ENCODE measurements at places on chromosomes 2 and 18. TPM values are rescaled to one million over a fixed set of nuclear protein-coding genes. Genes with fewer than 3 reads are reported as not detected.

- H3K36me3 ChIP-seq = no peaks in the 10 kb centered on the region
- no peak for DNase-seq
- no peaks in the 10 kb centered on the region for H3K4me1 ChIP-seq
- H3K4me3 ChIP-seq = no peak overlapping the region
Observed at GRCh38 chr2:15649561-15650255, 58.0 kb downstream of the DDX1 start.

DNA sequence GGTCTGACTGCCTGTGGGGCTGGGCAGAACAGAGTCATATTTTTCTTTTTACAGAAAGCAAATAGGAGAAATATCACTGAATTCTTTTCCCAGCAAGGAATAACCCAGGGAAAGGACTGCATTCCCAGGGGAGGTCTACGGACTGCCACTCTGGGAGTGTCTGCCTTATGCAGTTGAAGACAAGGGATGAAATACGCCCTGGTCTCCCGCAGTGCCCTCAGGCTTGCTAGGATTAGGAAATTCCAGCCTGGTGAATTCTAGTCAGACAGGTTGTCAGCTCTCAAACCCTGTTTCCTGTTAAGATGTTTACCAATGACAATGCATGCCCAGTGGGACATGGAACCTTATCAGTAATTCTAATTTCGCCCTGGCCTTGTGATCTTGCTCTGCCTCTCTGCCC, 30.3 kb upstream of the PDK1 start:
- H3K27ac ChIP-seq = no peak overlapping the region
- no peaks in the 10 kb centered on the region for H3K27me3 ChIP-seq
- no peaks in the 10 kb centered on the region for H3K36me3 ChIP-seq
- H3K4me3 ChIP-seq = no peak overlapping the region
- no peak for DNase-seq

- H3K27me3 ChIP-seq = no peaks in the 10 kb centered on the region
- DNase-seq = no peak
- no peak overlapping the region for H3K4me3 ChIP-seq
- H3K27ac ChIP-seq = no peak overlapping the region
- H3K4me1 ChIP-seq = no peaks in the 10 kb centered on the region
Observed at GRCh38 chr2:207203056-207203455, 37.3 kb upstream of the KLF7 start.

GRCh38 chr2:1731963-1732768, 12.1 kb downstream of the PXDN start:
- peak overlapping the region; percentile 87 for H3K27ac ChIP-seq
- peaks cover 12% of the 10 kb centered on the region for H3K4me1 ChIP-seq
- no peaks in the 10 kb centered on the region for H3K36me3 ChIP-seq
- no peak overlapping the region for H3K4me3 ChIP-seq
- no peak for DNase-seq

DNA sequence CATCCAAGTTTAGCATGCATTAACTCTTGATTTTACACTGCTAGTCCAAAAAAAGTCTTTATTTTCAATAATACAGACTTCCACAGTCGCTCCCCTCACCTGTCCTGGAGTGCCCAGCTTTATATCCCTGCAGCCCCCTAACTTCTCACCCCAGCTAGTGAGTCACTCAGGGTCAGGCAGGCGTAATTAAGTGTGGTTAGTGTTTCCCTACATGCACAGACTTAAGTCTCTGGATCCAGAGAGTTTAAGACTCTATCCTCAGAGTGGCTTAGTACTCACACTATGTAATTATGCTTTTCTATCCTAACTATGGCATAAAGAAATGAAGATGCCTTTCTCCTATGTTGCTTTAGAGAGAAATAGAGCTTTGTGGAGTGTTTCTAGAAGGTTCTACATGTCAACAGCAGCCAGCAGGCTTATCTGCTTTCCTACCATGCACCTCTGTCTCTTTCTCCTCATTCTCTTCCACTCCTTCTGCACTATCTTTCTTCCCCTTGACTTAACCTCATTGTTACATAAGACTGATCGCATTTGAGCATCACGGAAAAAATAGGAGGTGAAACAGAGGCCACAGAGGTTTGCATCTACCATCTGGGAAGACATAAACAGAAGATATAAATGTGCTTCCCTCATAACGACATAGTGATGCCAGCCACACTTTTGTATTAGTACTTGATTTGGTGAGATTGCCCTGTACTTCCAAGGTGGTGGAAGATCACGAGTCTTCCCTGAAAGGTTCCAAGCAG, 34.4 kb upstream of the PMAIP1 start:
- no peaks in the 10 kb centered on the region for H3K27me3 ChIP-seq
- no peak overlapping the region for H3K4me3 ChIP-seq
- no peak for DNase-seq
- H3K36me3 ChIP-seq = no peaks in the 10 kb centered on the region
- H3K27ac ChIP-seq = no peak overlapping the region
- no peaks in the 10 kb centered on the region for H3K4me1 ChIP-seq

DNA sequence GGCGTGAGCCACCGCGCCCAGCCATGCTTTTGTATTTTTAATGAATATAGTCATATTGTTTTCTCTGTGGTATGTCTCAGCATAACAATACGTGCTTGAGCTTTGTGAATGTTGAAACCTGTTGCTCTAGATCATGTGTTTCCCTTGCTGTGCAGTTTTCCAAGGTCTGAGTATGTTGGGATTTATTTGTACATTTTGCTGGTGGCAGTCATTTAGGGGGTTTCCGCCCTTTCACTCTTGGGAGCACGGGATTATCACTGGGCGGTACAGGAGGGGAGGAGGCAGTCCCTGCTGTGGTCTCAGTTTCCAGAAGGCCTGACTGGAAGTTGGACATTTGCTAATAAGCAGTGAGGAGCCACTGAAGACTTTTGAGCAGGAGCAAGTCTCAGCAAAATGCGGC, 24.9 kb upstream of the CATIP start:
- peak overlapping the region; percentile 47 for H3K27ac ChIP-seq
- no peaks in the 10 kb centered on the region for H3K4me1 ChIP-seq
- no peak overlapping the region for H3K4me3 ChIP-seq

DNA sequence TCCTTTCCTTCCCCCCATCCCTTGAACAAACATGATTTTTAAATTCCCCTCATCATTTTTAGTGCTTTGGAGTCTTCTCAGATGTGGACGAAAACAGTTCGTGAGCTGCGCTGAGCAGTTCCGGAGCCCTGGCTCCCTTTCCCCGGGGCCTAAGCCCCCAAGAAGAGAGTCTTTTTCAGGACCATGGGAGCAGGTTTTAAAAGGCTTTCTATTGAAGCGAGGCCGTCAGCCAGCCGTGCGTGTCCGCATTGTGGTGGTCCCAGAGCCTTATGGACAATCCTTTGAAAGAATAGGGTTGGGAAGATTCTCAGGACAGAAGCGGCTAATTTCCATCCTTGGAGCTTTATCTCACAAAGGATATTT, 290.7 kb downstream of the SOX11 start:
- H3K27ac ChIP-seq = no peak overlapping the region
- H3K4me3 ChIP-seq = no peak overlapping the region
- no peak for DNase-seq
- H3K27me3 ChIP-seq = no peaks in the 10 kb centered on the region

DNA sequence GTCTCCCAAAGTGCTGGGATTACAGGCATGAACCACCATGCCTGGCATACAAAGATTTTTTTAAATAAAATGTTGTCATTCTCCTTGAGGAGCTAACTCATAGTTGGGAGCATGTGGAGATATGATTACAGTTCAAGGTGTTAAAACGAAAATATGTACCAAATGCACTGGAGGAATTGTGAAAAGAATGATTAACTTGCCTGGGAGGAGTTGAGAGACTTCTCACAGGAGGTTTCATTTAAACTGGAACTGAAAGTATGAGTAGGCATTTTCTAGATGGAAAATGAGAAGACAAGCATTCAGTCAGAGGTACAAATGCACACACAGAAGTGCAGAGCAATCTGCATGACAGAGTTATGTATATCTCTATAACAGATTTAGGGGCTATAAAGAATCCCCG, 126.6 kb upstream of the PDE1A start:
- no peak overlapping the region for H3K27ac ChIP-seq
- no peaks in the 10 kb centered on the region for H3K4me1 ChIP-seq
- no peak for DNase-seq
- no peaks in the 10 kb centered on the region for H3K27me3 ChIP-seq

- H3K27ac ChIP-seq = no peak overlapping the region
- H3K36me3 ChIP-seq = no peaks in the 10 kb centered on the region
- H3K4me1 ChIP-seq = peaks cover 14% of the 10 kb centered on the region
- no peaks in the 10 kb centered on the region for H3K27me3 ChIP-seq
- no peak for DNase-seq
Observed at GRCh38 chr2:219524817-219525216, 10.5 kb downstream of the ASIC4 start.

GRCh38 chr2:96970910-96971309, 15.5 kb downstream of the FAM178B start:
- H3K27me3 ChIP-seq = no peaks in the 10 kb centered on the region
- H3K4me1 ChIP-seq = no peaks in the 10 kb centered on the region
- H3K36me3 ChIP-seq = no peaks in the 10 kb centered on the region
- H3K27ac ChIP-seq = no peak overlapping the region
- H3K4me3 ChIP-seq = no peak overlapping the region

DNA sequence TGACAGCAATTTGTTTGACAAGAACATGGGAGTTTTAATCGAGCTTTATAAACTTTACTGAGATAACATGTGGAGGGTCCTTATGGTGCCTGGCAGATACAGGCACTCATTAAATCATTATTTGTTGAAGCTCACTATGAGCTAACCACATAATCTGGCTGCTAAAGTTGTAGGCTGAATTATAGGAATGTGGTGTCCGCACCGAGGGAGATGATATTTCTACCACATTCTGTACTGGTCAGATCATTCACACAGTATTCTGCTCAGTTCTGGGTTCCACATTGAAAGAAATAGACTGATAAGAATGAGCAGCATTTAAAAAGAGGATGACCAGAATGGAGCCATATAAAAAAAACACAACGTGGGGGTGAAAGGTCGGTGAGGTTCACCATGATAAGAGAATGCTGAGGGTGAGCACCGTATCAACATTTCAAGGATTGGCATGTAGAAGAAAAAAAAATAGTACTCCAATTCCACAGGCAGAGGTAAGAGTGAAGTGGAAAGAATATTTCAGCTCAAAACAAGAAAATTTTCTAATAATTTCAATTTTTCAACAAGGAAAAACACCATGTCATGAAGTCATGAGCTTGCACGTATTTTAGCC, 54.4 kb downstream of the TMEFF2 start:
- no peak for DNase-seq
- no peak overlapping the region for H3K27ac ChIP-seq
- no peaks in the 10 kb centered on the region for H3K36me3 ChIP-seq

- peaks cover 7% of the 10 kb centered on the region for H3K4me1 ChIP-seq
- no peaks in the 10 kb centered on the region for H3K36me3 ChIP-seq
- H3K27ac ChIP-seq = peak overlapping the region; percentile 77
- no peaks in the 10 kb centered on the region for H3K27me3 ChIP-seq
- no peak overlapping the region for H3K4me3 ChIP-seq
Observed at GRCh38 chr2:216711348-216711747, 16.0 kb upstream of the IGFBP5 start.

DNA sequence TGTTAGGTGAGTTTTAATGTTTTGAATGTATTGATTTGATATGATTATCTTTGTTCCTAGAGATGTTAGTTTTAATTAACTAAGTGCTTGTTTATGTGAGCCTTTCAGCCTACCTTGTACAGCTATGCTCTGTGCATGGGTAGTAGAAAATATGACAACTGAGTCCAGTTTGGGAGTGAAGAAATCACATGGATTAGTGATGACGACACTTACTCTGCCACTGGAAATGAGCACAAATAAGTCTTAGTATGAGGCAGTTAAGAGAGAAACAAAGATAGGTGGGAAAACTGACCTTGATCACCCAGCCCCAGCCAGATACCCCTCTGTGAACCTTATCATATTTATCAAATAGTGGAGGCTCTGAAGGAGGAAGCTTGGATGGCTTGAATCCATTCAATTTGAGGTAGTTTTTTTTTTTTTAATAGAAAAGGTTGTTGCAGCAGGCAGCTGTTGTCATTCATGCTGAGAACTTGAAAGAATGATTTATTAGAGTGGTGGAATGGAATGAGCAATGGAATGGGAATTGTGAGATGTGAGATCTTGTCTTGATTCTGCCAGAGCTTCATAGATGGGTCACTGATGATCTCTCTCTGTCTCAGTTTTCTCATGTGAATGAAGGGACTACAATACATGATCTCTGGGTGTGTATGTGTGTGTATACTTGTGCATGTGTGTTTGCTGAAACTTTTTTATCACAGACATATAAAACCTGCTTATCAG, 96.4 kb downstream of the MAP3K20 start:
- H3K36me3 ChIP-seq = no peaks in the 10 kb centered on the region
- H3K27me3 ChIP-seq = no peaks in the 10 kb centered on the region
- H3K4me1 ChIP-seq = no peaks in the 10 kb centered on the region

- no peaks in the 10 kb centered on the region for H3K4me1 ChIP-seq
- H3K4me3 ChIP-seq = no peak overlapping the region
- H3K36me3 ChIP-seq = no peaks in the 10 kb centered on the region
- no peaks in the 10 kb centered on the region for H3K27me3 ChIP-seq
- H3K27ac ChIP-seq = no peak overlapping the region
Observed at GRCh38 chr2:156540706-156541105, 104.5 kb downstream of the GPD2 start.

DNA sequence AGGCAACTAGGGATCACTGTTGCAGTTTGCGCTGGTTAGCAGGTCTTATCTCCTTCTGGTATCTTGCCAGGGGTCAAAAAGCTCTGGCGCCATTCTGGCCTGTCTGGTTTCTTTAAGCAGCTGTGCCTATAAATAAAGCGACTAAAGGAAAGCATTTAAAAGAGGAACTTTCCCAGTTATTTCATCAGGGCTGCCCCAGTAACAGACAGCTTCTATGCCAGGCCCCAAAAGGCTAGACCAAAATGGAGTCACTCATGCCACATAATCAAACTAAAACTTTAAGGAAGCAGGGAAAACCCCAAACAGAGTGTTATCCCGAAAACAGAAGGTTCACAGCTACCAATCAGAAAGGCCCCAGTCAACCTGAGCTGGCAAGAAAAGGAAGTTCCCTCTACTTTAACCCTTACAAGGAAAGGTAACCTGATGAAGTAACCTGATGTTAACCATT, 41.2 kb upstream of the HNRNPA3 start:
- no peaks in the 10 kb centered on the region for H3K27me3 ChIP-seq
- H3K36me3 ChIP-seq = no peaks in the 10 kb centered on the region
- peaks cover 16% of the 10 kb centered on the region for H3K4me1 ChIP-seq
- DNase-seq = no peak
- H3K27ac ChIP-seq = peak overlapping the region; percentile 64

GRCh38 chr2:96715658-96716057, 24.2 kb downstream of the LMAN2L start:
- no peaks in the 10 kb centered on the region for H3K27me3 ChIP-seq
- DNase-seq = no peak
- H3K4me1 ChIP-seq = no peaks in the 10 kb centered on the region
- no peak overlapping the region for H3K27ac ChIP-seq

- H3K27me3 ChIP-seq = no peaks in the 10 kb centered on the region
- H3K36me3 ChIP-seq = no peaks in the 10 kb centered on the region
- DNase-seq = no peak
- no peak overlapping the region for H3K27ac ChIP-seq
- H3K4me3 ChIP-seq = no peak overlapping the region
- H3K4me1 ChIP-seq = no peaks in the 10 kb centered on the region
Observed at GRCh38 chr18:75128051-75128605, 80.8 kb downstream of the PTGR3 start.

GRCh38 chr2:173720306-173720705, 244.9 kb downstream of the SP3 start:
- no peak overlapping the region for H3K4me3 ChIP-seq
- H3K36me3 ChIP-seq = no peaks in the 10 kb centered on the region
- no peak for DNase-seq
- H3K4me1 ChIP-seq = no peaks in the 10 kb centered on the region

The HMSD gene
- not detected for total RNA-seq

The PLEK gene
- total RNA-seq = 1.5 TPM

The GAL3ST2 gene
- not detected for total RNA-seq

The MYO5B gene
- 0.21 TPM for total RNA-seq

The BOK gene
- total RNA-seq = 35.4 TPM

The EFR3B gene
- 0.32 TPM for total RNA-seq

The NT5C1B gene
- total RNA-seq = not detected

The TBR1 gene
- not detected for total RNA-seq

The LINC00305 gene
- total RNA-seq = not detected

The SCN1A gene
- not detected for total RNA-seq

The ITSN2 gene
- total RNA-seq = 70.0 TPM

Data from ascending aorta (tissue), 2 donors.